ENCODE measurements at places on chromosomes 13 and 19.
A peak's percentile ranks its signal among the peaks of the same experiment; 100 is the strongest.

GRCh38 chr13:45207319-45207718, 6.5 kb upstream of the KCTD4 start:
- DNase-seq: peak; percentile 26

- peak; percentile 45 for DNase-seq
Observed at GRCh38 chr13:36332986-36333385, 13.2 kb downstream of the SPART start.

DNA sequence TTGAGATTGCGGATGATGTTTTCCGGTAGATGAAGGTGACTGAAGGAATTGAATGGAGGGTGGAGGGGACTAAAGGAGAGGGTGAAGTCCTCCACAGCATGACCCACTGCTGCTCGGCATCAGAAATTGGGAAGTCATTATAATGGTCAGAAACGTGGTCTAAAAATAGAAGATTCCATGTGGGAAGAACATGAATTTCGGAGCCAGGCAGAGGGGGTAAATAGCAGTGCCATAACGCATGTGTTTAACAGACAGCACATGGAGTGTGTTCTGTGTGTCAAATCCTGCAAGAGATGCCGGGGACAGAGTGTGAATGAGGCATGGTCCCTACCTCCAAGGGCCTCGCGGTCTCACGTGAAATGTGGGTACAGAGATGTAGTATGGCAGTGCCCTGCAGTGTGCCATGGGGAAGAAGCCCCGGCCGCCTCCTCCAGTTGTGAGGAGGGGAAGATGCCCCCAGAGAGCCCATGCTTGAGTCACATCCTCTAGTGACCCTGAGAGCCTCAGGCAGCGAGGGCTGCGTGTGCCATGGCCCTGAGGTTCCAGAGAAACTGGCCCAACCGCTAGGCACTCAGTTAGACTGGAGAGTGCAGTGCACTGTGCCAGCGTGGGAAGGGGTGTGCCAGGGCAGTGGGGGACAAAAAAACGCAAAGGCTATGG, 106.1 kb downstream of the COL4A2 start:
- DNase-seq: no peak

GRCh38 chr13:100399455-100399854, 189.1 kb downstream of the GGACT start:
- DNase-seq: no peak

GRCh38 chr19:14871619-14872230, 14.2 kb downstream of the OR7A17 start:
- peak; percentile 20 for DNase-seq

- peak; percentile 47 for DNase-seq
Observed at GRCh38 chr13:74134777-74135325, 647 bp upstream of the KLF12 start.

DNA sequence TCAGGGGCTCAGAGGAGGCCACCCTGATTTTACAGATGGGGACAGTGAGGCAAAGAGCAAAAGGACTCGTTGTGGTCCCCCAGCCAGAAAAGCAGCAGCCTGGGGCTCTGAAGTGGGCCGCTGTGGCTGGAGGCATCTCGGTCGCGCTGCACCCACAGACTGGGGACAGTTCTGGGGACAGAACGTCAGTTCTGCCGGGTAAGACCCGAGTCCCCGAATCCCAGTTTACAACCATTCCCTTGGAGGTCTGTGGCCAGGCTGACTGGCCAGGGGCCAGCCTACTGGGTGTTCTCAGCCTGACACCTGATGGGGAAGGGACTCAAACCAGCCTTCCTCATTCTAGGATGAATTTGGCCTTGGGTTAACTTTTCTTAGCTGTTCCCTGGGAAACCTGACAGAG, 14.1 kb downstream of the SUGP1 start:
- no peak for DNase-seq

DNA sequence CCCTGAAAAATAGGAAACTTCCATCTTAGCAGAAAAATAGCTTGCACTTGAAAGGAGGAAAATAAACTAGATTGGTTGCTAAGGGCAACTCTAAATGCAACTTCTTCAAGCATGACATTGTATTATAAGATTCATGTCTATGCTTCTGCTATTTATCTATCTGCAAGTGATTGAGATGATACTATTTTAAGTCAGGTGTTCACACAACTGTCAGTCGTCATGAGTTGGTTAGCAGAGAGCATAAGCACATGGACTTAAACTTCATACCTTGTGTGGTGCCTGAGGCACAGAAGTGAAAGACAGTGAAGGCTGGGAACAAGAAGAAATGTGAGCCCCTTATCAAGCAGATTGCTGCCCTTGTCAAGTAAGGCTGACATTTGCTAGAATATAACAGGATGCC, 82.9 kb downstream of the SLITRK5 start:
- no peak for DNase-seq

DNA sequence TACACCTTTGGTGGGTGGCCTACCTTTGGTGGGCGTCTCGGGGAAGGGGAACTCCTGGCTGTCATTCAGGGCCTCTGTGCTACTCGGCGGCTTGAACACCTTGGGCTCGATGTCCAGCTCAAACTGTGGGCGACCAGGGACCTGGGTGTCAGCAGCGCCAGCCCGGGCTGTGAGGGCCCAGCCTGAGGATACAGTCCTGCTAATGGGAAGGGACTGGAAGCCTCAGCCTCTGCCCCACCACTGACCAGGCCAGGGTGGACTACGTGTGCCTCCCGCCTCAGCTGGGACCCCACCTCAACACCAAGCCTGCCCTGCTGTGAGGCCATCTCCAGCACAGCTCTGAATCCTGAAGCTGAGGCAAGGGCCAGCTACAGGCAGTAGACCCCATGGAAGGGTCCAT, 7.7 kb downstream of the TMEM259 start:
- no peak for DNase-seq

DNA sequence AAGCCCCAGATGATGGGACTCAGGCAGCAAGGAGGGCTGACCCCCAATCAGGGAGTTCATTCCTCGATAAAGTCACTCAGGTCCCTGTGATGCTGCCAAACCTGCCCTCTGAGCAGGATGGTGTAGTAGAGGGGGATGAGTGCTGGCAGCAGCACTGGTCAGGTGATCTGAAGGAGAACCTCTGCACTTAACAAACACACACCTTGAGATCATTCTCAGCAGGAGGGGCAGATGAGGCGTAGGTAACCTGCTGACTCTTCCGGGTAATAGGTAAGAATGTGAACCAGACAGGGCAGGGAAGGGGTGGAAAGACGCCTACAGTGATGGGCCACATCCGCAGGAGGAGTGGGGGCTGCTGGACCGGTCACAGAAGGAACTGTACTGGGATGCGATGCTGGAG, 3.2 kb downstream of the ZNF446 start:
- DNase-seq: no peak

GRCh38 chr13:39315796-39316195, 277.5 kb downstream of the NHLRC3 start:
- DNase-seq: no peak

- DNase-seq: no peak
Observed at GRCh38 chr13:26961890-26962615, 201.5 kb upstream of the GPR12 start.

GRCh38 chr13:19680751-19681150, 47.3 kb downstream of the MPHOSPH8 start:
- DNase-seq: no peak

GRCh38 chr19:29326351-29326750, 113.4 kb upstream of the UQCRFS1 start:
- no peak for DNase-seq

- DNase-seq: peak; percentile 61
Observed at GRCh38 chr19:29942404-29943261, 594 bp downstream of the URI1 start.

GRCh38 chr13:27035892-27036235, 135.7 kb downstream of the USP12 start:
- peak; percentile 38 for DNase-seq

- DNase-seq: no peak
Observed at GRCh38 chr13:108345016-108345415, 75.5 kb downstream of the TNFSF13B start.

DNA sequence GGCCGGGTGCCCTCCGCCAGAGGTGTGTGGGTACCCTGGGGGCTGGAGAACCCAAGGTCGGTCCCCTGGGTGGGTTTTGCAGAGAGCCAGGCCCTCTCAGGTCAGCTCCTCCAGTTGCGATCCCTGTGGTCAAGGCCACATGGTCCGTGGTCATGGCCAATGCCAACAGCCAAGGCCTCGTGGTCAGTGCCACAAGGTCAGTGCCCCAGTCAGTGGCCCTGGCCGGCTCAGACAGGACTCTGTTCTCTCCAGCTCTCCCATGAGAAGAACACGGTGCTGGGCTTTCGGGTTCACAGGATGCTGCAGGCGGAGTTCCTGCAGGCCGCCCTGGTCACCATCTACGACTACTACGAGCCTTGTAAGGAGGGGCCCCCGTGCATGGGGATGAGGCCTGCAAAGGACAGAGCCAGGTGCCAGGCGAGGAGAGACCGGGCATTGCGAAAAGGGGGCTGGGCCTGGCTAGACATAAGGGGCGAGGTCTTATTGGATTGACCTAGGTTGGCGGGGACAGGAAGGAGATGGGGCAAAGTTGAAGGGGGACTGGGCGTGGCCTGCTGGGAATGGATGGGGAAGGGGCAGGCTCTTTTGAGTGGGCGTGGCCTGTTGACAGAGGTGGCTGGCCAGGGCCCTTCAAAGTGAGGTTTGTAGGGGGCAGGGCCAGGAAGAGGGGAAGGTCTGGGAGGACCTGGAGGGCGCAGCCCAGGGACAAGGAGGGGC, 15.2 kb upstream of the SHFL start:
- no peak for DNase-seq

GRCh38 chr19:53991224-53992113, at the start of gene CACNG6:
Gene CACNG6, plus strand, starts transcription at chr19:53991637. Its CDS starts 1,241 bp downstream, at chr19:53992878.
- no peak for DNase-seq

DNA sequence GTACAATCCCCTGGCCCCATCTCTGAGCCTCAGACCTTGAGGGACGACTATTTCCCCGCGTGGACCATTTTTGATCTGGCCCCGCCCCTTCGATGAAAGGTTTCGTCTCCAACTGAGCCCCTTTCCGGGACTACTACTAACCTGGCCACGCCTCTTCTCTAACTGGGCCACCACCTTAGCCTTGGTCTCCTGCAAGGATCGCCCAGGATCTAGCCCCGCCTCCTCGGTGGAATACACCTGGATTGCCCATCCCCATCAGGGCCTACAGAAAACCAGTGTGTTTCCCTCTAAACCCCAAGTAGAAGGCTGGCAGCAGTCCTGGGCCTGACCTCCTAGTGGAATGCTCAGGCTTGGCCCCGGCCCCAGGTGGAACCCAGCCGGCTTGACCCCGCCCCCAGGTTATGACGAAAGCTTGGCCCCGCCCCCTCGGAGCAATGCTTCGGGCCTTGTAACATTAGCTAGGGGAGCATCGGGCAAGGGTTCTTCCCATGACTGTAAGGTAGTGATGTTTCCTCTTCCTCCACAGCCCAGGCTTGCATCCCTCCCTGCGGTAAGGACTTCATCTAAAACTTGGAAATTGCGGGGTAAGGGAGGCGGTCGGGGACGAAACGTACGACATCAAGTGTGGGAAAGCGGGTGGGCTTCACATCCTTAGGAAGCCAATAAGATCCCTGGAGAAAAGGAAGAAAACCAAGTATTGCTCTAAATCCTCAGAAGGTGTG, 9.1 kb downstream of the SPACA6 start:
- DNase-seq: peak; percentile 73

GRCh38 chr13:30849611-30850010, 56.5 kb upstream of the MEDAG start:
- no peak for DNase-seq

DNA sequence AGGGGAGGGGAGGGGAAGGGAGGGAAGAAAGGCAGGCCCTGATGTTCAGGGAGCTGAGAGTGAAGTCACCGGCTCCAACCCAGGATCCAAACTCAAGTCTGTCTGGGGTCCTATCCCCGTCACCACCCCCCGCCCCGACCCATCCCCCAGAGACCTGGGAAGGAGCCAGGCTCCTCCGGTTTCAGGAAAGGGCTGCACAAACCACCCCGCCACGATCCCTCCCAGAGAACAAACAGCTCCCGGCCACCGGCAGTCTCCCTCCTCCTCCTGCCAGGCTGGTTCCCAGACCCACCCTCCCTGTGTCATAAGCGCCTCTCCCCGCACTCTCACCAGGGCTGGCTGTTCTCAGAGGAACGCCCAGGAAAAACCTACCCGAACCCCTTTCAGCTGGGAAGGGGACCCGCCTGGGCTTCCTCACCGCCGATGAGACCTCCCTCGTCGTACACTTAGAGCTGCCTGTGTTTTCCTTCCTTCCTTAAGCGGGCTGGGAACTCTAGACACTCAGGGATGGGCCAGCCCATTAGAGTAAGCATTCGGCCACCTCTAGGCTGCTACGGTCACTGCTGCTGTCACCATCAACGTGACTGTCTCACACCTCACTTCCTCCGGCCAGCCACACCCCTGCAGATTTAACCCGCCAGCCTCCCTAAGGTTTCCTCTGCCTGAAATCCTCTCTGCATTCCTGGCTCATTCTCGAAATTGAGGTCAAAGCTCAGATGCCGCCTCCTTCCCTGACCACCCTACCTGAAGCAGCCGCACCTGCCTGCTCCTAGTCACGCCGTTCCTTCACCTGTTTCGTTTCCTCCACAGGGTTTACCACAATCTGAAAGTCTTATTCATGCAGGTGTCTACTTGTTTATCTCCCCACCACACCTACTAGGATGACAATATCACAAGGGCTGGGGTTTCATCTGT, 6.3 kb upstream of the RDH13 start:
- DNase-seq: peak; percentile 66

- peak; percentile 32 for DNase-seq
Observed at GRCh38 chr13:99404005-99404755, 97.0 kb upstream of the GPR183 start.

- no peak for DNase-seq
Observed at GRCh38 chr19:41883463-41883820, 458 bp downstream of the ARHGEF1 start.

GRCh38 chr13:111335298-111335697, 14.9 kb downstream of the TEX29 start:
- no peak for DNase-seq

- peak; percentile 17 for DNase-seq
Observed at GRCh38 chr13:38418286-38418685, 68.6 kb downstream of the UFM1 start.

- no peak for DNase-seq
Observed at GRCh38 chr13:26075498-26075897, 23.7 kb upstream of the SHISA2 start.

DNA sequence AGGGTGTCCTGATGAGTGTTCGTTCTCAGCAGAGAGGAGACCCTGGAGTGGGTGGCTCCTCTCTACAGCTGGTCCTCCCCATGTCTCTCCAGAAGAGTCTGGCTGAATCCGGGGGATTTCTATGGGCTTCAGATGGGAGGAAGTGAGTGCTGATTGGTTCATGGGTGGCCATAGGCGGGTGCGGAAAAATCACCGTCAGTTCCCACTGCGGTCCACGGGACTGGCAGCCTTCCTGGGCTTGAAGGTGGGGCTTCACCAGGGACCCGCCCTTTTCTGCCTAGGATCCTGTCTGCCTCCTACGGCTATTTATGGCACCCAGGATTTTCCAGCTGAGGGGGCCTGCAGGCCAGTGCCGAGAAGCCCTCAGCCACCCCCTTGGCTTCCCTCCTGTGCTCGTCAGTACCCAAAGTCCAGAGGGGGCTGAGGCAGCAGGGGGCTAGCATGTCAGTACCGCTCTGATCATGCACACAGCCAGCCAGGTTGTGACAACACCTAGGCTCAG, 18.4 kb downstream of the CPB2 start:
- DNase-seq: no peak
